ENCODE measurements at places on chromosomes 1 and 21. TPM values are rescaled to one million over a fixed set of nuclear protein-coding genes. Genes with fewer than 3 reads are reported as not detected.

The CTPS1 gene
- total RNA-seq, result 7.2 TPM

The RGS8 gene
- not detected for total RNA-seq

The CCDC181 gene
- total RNA-seq, result 0.65 TPM

The CELA3A gene
- not detected for total RNA-seq

The GBP5 gene
- total RNA-seq, result 0.68 TPM

The OR2L8 gene
- total RNA-seq, result not detected

DNA sequence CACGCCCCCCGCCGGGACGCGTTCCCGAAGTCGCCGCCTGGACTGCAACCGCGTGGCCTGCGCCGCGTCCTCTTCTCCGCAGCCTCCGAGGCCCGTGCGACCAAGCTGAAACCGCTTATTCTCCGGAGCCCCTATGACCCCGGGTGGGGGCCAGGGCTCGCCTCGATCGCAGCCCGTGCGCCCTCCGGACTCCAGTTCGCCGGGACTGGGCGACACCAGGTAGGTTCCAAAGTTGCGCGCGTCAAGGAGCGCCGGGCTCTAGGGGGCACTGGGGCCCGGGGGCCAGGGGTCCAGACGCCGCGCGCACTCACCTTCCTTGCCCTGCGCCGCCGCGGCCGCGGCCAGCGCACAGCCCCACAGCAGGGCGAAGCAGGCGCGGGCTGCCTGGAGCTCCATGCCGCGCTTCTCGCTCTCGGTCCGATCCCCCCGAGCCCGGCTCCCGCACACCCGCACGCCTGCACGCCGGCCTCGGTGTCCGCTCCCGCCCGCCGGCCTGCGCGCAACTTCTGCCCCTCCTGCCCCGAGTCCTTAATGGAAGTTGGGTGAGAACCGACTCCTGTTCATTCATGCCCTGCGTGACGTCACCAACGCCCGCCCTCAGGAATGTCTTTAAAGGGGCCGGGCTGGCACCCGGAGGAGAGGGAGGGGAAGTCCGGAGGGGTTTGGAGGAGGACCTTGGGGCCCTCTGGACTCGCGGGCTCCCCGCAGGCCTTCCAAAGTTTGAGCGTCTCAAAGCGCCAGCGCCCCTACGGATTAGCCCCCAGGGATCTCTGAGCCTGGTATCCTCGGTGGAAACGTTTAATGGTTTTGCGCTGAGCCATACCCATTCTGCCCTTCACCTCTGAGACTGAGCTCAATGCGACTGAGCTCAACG lies at the start of gene EPHA2:
Gene EPHA2 (minus strand): TSS at position 533 of the 874 bp plus-strand sequence. CDS start 137 bp downstream, at position 396.
- DNase-seq, result peak; percentile 95

GRCh38 chr1:212853658-212854057 lies 4.4 kb upstream of the FLVCR1 start:
- DNase-seq, result no peak

DNA sequence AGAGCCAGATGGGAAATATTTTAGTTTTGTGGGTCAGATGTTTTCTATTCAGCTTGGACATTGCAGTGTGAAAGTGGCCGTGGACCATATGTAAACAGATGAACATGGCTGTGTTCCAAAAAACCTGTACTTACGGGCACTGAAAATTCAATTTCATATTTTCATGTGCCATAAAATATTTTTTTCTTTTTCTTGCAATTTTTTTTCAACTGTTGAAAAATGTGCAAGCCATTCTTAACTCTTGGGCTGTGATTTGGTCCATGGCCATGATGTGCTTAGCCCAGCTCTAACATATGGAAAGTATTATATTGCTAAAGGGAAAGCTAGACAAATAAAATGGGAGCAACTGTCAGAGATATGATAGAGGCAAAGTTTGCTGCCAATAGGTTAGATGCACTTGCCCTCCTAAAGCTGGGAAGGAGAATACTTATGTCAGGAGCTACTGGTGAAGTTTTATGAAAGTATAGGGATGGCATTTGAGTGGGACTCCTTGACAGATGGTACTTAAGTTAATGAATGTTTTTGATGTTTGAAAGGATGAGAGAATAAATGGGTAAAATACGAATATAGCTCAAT lies 240.3 kb downstream of the RYR2 start:
- no peak for DNase-seq

GRCh38 chr1:173410133-173410793 lies 66.9 kb upstream of the PRDX6 start:
- DNase-seq, result no peak

- DNase-seq, result no peak
Measured at GRCh38 chr1:25641931-25642573, 25.5 kb downstream of the MAN1C1 start.

DNA sequence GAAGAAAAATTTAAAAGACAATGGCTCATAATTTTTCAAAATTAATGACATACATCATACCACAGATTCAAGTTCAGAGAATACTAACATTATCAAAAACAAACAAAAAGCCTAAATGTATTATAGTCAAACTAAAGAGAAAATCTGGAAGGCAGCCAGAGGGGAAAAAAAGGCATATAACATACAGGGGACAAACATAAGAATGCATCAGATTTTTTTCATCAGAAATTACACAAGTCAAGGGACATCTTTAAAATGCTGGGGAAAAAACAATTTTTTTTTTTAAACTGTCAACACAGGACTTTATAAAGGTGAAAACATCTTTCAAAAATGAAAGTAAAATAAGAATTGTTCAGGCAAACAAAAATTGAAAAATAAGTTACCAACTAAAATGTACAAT lies 478.4 kb upstream of the PLXNA2 start:
- no peak for DNase-seq

- DNase-seq, result no peak
Measured at GRCh38 chr1:19416921-19417470, 68.3 kb downstream of the CAPZB start.

- DNase-seq, result no peak
Measured at GRCh38 chr21:44303490-44303981, 3.7 kb downstream of the PFKL start.

DNA sequence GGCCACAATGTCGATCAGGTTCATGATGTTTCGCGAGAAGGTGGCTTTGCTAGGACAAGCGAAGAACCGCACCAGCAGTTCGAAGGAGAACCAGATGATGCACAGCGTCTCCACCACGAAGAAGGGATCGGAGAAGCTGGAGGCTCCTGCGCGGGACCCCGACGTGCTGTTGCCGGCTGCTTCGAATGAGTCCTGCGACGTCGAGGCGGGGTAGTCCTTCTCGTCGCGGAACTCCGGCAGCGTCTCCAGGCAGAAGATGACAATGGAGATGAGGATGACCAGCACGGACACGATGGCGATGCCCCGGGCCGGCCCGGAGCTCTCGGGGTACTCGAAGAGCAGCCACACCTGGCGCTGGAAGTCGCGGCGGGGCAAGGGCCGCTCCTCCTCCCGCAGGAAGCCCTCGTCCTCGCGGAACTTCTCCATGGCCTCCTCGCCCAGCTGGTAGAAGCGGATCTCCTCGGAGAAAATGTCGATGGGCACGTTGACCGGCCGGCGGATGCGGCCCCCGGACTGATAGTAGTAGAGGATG lies 869 bp downstream of the KCNA3 start:
- DNase-seq, result peak; percentile 60

- no peak for DNase-seq
Measured at GRCh38 chr1:82695443-82695842, 894.7 kb downstream of the ADGRL2 start.

DNA sequence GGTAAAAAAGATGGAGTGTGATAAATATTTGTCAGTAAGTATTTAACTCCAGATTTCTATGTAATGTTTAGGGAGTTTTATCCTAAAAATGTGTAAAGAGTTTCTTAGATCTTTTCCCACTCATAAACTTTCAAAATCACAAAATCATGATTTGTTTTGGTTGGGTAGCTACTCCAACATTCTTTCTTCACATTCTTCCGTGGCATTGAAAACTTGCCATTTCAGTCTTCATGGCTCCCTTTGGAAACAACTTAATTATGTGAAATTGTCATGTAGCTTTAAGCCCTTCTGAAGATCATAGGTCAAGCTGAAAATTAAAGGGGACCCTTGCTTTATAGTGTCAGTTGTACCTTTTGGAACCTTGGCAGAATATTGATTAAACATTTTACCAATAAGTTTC lies 73.2 kb downstream of the ADGRL2 start:
- DNase-seq, result no peak
